ENCODE measurements at places on chromosomes 6 and 20. TPM values are rescaled to one million over a fixed set of nuclear protein-coding genes. Genes with fewer than 3 reads are reported as not detected.

The AVP gene
- not detected for total RNA-seq

The ARMH2 gene
- total RNA-seq: not detected

The PSORS1C1 gene
- total RNA-seq: not detected

The SLC17A2 gene
- not detected for total RNA-seq

The SYCP2L gene
- 0.11 TPM for total RNA-seq

The OOEP gene
- total RNA-seq: not detected

The ZBTB46 gene
- not detected for total RNA-seq

The OR12D3 gene
- not detected for total RNA-seq

DNA sequence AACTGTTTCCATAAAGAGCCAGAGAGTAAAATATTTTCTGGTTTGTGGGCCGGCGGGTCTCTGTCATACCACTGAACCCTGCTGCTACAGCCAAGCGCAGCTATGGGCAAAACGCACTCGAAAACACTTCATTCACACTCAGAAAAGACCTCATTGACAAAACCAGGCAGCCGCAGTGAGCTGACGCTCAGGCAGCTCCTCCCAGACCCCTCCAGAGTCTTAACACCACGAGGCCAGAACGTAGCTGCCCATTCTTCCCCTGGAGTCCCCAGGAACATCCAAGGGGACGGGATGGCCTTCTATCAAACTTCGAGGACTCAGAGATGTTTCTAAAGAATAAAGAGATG is 35.6 kb upstream of the ZBP1 start:
- peaks cover 34% of the 10 kb centered on the region for H3K4me1 ChIP-seq
- H3K27me3 ChIP-seq: no peaks in the 10 kb centered on the region
- H3K36me3 ChIP-seq: no peaks in the 10 kb centered on the region
- H3K27ac ChIP-seq: no peak overlapping the region
- DNase-seq: no peak
- H3K4me3 ChIP-seq: no peak overlapping the region

- H3K36me3 ChIP-seq: no peaks in the 10 kb centered on the region
- peak overlapping the region; percentile 59 for H3K27ac ChIP-seq
- H3K4me1 ChIP-seq: peaks cover 39% of the 10 kb centered on the region
- H3K27me3 ChIP-seq: no peaks in the 10 kb centered on the region
- peak; percentile 93 for DNase-seq
These were observed 2.7 kb downstream of the MYB start for GRCh38 chr6:135183532-135184440.

DNA sequence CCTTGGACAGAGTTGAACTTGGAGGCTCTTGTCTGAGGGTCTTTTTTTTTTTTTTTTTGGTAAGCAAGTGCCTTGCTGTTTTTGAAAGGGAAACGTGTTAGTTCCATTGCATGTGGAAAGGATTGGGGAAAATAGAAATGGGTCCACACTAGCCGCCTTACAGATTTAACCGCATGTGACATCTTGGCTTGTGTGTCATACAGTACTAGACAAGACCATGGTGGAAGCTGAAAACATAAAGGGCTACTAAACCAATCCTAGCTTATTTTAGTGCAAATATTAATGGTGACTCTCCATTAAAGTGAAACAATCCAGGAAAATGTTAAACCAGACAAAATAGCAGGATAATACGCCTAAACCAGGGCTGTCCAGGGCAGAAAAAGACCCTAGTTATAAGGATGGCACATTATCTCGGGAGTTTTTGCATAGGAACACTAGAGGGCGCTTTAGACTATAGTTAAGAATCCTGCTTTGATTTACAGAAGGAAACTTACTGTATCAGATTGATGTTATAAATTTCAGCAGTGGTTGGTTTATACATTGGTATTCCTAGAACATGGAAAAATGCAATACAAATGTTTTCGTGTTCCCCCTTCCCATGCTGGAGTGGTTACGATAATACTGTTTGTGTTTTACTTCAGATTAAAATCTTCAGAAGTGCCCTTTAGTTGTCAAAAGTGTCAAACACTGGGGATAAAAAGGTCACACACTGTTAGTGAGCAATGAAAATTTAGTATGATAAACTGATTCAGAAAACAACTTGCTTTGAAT is 59.8 kb upstream of the DEK start:
- no peaks in the 10 kb centered on the region for H3K36me3 ChIP-seq
- peaks cover 57% of the 10 kb centered on the region for H3K4me1 ChIP-seq
- DNase-seq: peak; percentile 89
- no peak overlapping the region for H3K4me3 ChIP-seq
- peak overlapping the region; percentile 24 for H3K27ac ChIP-seq

GRCh38 chr20:1242530-1242929 is 16.7 kb downstream of the RAD21L1 start:
- no peak overlapping the region for H3K27ac ChIP-seq
- DNase-seq: no peak

DNA sequence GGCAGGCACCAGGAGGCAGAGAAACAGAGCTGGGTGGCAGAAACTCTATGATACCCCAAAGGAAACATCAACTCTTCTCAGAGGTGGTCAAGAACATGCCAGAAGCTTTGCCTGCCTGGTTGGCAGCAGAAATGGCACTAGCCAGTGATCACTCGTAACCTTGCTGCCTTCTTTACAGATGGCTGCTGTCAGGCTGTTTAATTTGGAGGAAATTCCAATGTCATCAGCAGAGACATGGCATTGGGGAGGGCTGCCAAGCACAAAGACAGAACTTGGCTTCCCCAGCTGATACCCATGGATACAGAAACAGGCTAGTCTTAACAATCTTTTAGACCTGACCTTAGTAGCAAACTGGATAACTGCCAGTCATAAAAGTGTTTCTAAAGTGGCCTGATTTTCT is 153.6 kb downstream of the GMPR start:
- no peaks in the 10 kb centered on the region for H3K27me3 ChIP-seq
- H3K27ac ChIP-seq: no peak overlapping the region
- no peaks in the 10 kb centered on the region for H3K36me3 ChIP-seq
- DNase-seq: no peak
- no peaks in the 10 kb centered on the region for H3K4me1 ChIP-seq

GRCh38 chr20:46085179-46085851 is 4.4 kb downstream of the NCOA5 start:
- no peaks in the 10 kb centered on the region for H3K27me3 ChIP-seq
- peaks cover 86% of the 10 kb centered on the region for H3K4me1 ChIP-seq
- H3K27ac ChIP-seq: no peak overlapping the region
- no peaks in the 10 kb centered on the region for H3K36me3 ChIP-seq

- no peaks in the 10 kb centered on the region for H3K36me3 ChIP-seq
- H3K27ac ChIP-seq: no peak overlapping the region
- no peak overlapping the region for H3K4me3 ChIP-seq
- no peaks in the 10 kb centered on the region for H3K4me1 ChIP-seq
These were observed 24.8 kb upstream of the ANGPT4 start for GRCh38 chr20:940926-941325.

GRCh38 chr6:49934770-49935169 is 29.2 kb downstream of the DEFB114 start:
- DNase-seq: no peak
- H3K36me3 ChIP-seq: no peaks in the 10 kb centered on the region
- no peak overlapping the region for H3K27ac ChIP-seq
- no peaks in the 10 kb centered on the region for H3K4me1 ChIP-seq
- H3K4me3 ChIP-seq: no peak overlapping the region
- H3K27me3 ChIP-seq: no peaks in the 10 kb centered on the region

DNA sequence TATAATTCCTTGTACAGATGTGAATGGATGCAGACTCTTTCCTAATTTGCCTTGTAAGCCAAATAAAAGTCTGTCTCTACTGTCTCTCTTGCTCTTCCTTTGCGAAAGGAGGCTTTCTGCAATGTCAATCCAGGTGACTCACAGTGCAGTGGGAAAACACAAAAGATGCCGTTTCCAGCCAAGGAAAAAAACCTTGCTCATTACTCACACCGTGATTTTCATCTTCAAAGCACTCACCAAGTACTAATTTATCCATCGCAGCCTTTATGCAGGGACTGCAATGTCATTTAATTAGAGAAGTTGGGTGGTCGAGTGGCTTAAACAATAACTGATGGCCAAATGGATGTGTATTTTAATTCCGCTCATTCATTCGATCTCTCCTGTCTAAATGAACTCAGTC is 23.8 kb downstream of the SAYSD1 start:
- H3K27ac ChIP-seq: no peak overlapping the region
- no peaks in the 10 kb centered on the region for H3K4me1 ChIP-seq
- no peaks in the 10 kb centered on the region for H3K36me3 ChIP-seq

- H3K4me3 ChIP-seq: no peak overlapping the region
- H3K27me3 ChIP-seq: no peaks in the 10 kb centered on the region
- no peaks in the 10 kb centered on the region for H3K36me3 ChIP-seq
- H3K4me1 ChIP-seq: peaks cover 42% of the 10 kb centered on the region
- no peak overlapping the region for H3K27ac ChIP-seq
These were observed 189.5 kb upstream of the SLC24A3 start for GRCh38 chr20:19022791-19023448.

- DNase-seq: no peak
- no peak overlapping the region for H3K27ac ChIP-seq
- H3K4me1 ChIP-seq: no peaks in the 10 kb centered on the region
- no peaks in the 10 kb centered on the region for H3K27me3 ChIP-seq
These were observed 68.0 kb downstream of the PLCG1 start for GRCh38 chr20:41205313-41205712.

DNA sequence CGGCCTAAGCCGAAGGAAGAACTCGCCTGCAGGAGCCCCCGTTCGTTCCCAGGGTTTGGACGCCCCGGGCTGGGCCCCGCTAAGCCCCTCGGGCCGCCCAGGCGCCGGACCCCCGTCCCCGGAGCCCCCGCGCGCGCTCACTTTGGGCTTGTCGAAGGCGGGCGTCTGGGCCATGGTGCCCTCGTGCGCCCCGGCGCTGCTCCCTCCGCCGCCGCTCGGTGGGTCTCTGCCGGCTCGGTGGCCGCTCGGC is 140 bp downstream of the ADA start:
- H3K36me3 ChIP-seq: no peaks in the 10 kb centered on the region
- H3K4me3 ChIP-seq: peak overlapping the region; percentile 54
- H3K4me1 ChIP-seq: peaks cover 46% of the 10 kb centered on the region
- no peak for DNase-seq

DNA sequence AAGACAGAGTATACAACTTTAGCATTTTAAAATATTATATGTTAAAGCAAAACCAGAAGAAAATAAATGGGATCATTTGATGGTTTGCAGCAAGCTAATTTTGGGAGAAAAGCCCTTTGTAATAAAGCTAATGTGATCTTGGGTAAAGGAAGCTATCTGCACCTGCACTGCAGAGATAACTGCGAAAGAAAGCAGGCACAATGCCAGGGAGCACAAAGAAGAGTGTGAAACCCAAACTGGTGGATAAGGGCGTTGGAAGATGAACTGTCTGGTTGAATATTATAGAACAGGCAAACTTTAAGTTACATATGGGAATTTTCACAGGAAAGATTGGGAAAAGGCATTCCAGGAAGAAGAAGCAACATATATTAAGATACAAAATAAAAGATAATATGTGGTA is 179.2 kb upstream of the KHDRBS2 start:
- no peak overlapping the region for H3K27ac ChIP-seq
- no peaks in the 10 kb centered on the region for H3K4me1 ChIP-seq
- H3K36me3 ChIP-seq: no peaks in the 10 kb centered on the region

GRCh38 chr6:20839630-20840029 is 305.4 kb downstream of the CDKAL1 start:
- H3K27ac ChIP-seq: no peak overlapping the region
- no peak for DNase-seq
- H3K27me3 ChIP-seq: no peaks in the 10 kb centered on the region
- H3K4me3 ChIP-seq: no peak overlapping the region

DNA sequence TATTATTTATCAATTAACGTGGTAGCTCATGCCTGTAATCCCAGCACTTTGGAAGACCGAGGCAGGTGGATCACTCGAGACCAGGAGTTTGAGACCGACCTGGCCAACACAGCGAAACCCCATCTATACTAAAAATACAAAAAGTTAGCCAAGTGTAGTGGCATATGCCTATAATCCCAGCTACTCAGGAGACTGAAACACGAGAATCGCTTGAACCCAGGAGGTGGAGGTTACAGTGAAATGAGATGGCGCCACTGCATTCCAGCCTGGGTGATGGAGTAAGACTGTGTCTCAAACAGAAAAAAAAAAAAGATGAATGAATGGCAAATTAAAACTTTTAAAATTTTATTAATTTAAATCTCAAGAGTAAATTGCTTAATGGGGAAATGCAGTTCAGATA is 299.6 kb downstream of the CLVS2 start:
- no peak overlapping the region for H3K27ac ChIP-seq
- H3K27me3 ChIP-seq: no peaks in the 10 kb centered on the region
- no peak overlapping the region for H3K4me3 ChIP-seq
- no peaks in the 10 kb centered on the region for H3K36me3 ChIP-seq

DNA sequence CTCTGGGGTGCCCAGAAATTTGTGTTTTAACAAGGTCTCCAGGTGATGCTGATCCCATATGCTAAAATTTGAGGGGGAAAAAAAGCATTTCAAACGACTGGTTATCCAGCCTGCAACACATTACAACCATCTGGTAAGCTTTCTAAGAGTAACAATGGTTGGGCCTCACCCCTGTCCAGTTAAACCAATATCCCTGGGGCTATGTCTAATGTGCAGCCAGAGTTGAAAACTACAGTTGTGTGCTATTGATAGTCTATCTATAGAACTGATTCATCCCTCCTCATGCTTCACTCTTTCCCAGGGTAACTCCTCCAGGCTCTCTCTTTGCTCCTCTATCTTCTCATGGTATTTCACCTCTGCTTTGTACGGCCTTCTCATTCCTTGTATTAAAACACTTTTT is 458.3 kb downstream of the MMUT start:
- no peaks in the 10 kb centered on the region for H3K27me3 ChIP-seq
- H3K4me3 ChIP-seq: no peak overlapping the region
- H3K27ac ChIP-seq: no peak overlapping the region
- H3K4me1 ChIP-seq: no peaks in the 10 kb centered on the region

GRCh38 chr6:169858293-169858934 is 107.0 kb downstream of the ERMARD start:
- no peak overlapping the region for H3K4me3 ChIP-seq
- no peak overlapping the region for H3K27ac ChIP-seq
- H3K4me1 ChIP-seq: no peaks in the 10 kb centered on the region
- DNase-seq: no peak
- no peaks in the 10 kb centered on the region for H3K27me3 ChIP-seq

DNA sequence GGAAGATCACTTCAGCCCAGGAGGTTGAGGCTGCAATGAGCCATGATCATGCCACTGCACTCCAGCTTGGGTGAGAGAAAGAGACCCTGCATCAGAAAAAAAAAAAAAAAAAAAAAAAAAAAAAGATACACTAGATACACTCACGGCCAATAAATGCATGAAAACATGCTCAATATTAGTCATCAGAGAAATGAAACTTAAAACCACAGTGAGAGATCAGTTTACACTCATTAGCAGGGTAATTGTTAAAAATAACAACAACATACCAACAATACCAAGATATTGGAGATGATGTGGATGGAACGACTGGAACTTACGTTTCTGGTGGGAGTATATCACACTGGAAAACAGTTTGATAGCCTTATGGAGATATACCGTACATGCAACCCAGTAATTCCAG is 29.9 kb downstream of the HS3ST5 start:
- no peak overlapping the region for H3K4me3 ChIP-seq
- H3K36me3 ChIP-seq: no peaks in the 10 kb centered on the region
- no peaks in the 10 kb centered on the region for H3K4me1 ChIP-seq
- H3K27ac ChIP-seq: no peak overlapping the region
